Activated T-helper 17 cell treated with anti-CD3 and anti-CD28 coated beads, Interleukin-2, amount 50 U/mL, for 72 hours (primary cell): ENCODE measurements at places on chromosomes 12 and 14. TPM values are rescaled to one million over a fixed set of nuclear protein-coding genes. Genes with fewer than 3 reads are reported as not detected.
A peak's percentile ranks its signal among the peaks of the same experiment; 100 is the strongest.

HELB gene
- total RNA-seq: 40.1 TPM

TMED10 gene
- 142 TPM for total RNA-seq

CNTN1 gene
- not detected for total RNA-seq

KLRC1 gene
- total RNA-seq: 0.26 TPM

C14orf93 gene
- total RNA-seq: 8.5 TPM

DNA sequence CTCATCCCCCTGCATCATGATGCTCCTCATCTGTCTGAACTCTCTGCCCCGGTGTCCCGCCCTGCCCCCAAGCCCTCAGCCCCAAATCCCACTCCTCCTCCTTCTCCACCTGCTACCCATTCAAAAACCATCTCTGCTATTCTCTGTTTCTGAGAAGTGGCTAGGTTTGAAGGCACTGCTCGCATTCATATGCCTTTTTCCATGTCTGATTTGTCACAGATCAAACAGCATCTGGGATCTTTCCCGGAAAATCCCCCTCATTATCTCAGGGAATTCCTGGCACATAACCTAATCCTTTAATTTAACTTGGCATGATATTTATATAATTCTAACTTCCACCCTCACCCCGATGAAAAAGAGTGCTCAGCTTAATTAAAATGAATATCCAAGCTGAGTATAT, 3.3 kb upstream of the ADAM20 start:
- no peak for ATAC-seq

- ATAC-seq: no peak
Observed at GRCh38 chr12:131093604-131093955, 139.9 kb downstream of the ADGRD1 start.

- peak; percentile 91 for ATAC-seq
Observed at GRCh38 chr12:104763168-104763805, 194.8 kb downstream of the SLC41A2 start.

- ATAC-seq: peak; percentile 77
Observed at GRCh38 chr12:10503460-10503859, 2.2 kb upstream of the EIF2S3B start.

- no peak for ATAC-seq
Observed at GRCh38 chr14:96194657-96195431, 9.8 kb upstream of the BDKRB2 start.

DNA sequence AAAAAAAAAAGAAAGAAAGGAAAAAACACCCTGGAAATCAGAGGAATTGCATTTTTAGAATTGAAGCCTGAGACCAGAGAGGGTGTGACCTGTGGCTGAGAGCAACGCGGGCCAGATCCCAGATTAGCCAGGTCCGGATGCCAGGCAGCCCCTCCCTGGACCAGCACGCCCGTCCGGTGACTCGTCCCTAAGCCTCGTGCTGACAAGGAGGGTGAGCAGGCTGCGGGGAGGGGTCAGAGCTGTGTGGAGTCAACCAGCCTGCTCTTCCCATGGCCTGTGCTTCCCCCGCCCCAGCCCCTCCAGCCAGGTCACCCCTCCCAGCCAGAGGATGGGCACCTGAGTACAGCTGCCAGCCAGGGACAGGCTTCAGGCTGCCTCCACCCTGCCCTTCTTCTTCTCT, 4.2 kb upstream of the KLC1 start:
- ATAC-seq: peak; percentile 20
